ENCODE measurements at places on chromosomes 3 and 15.

GRCh38 chr3:8555725-8556472 is 54.3 kb downstream of the LMCD1 start:
- no peak for DNase-seq
- H3K27me3 ChIP-seq = peaks cover 5% of the 10 kb centered on the region
- peaks cover 3% of the 10 kb centered on the region for H3K36me3 ChIP-seq
- H3K4me1 ChIP-seq = peaks cover 7% of the 10 kb centered on the region
- no peak overlapping the region for H3K27ac ChIP-seq

DNA sequence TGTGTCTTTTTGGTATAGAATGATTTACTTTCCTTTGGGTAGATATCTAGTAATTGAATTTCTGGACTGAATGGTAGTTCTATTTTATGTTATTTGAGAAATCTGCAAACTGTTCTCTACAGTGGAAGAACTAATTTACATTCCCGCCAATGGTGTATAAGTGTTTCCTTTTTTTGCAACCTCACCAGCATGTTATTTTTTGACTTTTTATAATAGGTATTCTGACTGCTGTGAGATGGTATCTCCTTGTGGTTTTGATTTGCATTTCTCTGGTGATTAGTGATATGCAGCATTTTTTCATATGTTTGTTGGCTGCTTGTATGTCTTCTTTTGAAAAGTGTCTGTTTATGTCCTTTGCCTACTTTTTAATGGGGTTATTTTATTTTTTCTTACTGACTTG is 607.2 kb downstream of the OTOL1 start:
- no peaks in the 10 kb centered on the region for H3K36me3 ChIP-seq
- no peaks in the 10 kb centered on the region for H3K4me1 ChIP-seq
- no peak overlapping the region for H3K27ac ChIP-seq

GRCh38 chr3:165852191-165852590 is 15.0 kb upstream of the BCHE start:
- no peaks in the 10 kb centered on the region for H3K4me1 ChIP-seq
- no peaks in the 10 kb centered on the region for H3K27me3 ChIP-seq
- no peak overlapping the region for H3K27ac ChIP-seq
- no peak overlapping the region for H3K4me3 ChIP-seq

DNA sequence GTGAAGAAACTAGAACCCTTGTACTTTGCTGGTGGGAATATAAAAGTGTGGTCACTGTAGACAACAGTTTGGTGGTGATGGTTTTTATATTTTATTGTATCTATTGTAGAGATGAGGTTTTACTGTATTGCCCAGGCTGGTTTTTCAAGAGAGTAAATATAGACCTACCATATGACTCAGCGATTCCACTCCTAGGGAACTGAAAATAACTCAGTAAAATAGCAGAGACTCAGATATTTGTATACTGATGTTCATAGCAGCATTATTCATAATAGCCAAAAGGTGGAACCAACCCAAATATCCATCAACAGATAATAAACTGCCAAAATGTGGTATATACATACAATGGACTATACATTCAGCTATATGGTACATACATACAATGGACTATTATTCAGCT is 68.8 kb upstream of the IL12A start:
- peaks cover 1% of the 10 kb centered on the region for H3K27me3 ChIP-seq
- no peaks in the 10 kb centered on the region for H3K36me3 ChIP-seq
- H3K4me3 ChIP-seq = no peak overlapping the region
- peaks cover 2% of the 10 kb centered on the region for H3K4me1 ChIP-seq
- no peak for DNase-seq

GRCh38 chr15:29222129-29222853 is 47.3 kb downstream of the NSMCE3 start:
- peaks cover 8% of the 10 kb centered on the region for H3K36me3 ChIP-seq
- peaks cover 33% of the 10 kb centered on the region for H3K4me1 ChIP-seq
- no peak overlapping the region for H3K27ac ChIP-seq
- no peak overlapping the region for H3K4me3 ChIP-seq
- DNase-seq = no peak
- peaks cover 1% of the 10 kb centered on the region for H3K27me3 ChIP-seq

DNA sequence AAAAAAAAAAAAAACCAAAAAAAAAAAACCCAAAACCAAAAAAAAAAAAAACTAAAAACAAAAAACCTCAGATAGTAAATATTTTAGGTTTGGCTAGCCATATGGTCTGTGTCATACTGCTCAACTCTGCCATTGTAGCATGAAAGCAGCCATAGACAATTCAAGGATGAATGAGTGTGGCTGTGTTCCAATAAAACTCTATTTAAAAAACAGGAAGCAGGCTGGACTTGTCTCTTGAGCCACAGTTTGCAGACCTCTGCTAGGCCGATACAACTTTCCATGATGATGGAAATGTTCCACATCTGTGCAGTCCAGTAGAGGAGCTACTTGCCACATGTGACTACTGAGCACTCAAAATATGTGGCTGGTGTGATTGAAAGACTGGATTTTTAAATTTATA is 11.1 kb downstream of the EFCAB12 start:
- no peak overlapping the region for H3K4me3 ChIP-seq
- H3K27me3 ChIP-seq = peaks cover 5% of the 10 kb centered on the region
- DNase-seq = no peak
- H3K4me1 ChIP-seq = peaks cover 10% of the 10 kb centered on the region

DNA sequence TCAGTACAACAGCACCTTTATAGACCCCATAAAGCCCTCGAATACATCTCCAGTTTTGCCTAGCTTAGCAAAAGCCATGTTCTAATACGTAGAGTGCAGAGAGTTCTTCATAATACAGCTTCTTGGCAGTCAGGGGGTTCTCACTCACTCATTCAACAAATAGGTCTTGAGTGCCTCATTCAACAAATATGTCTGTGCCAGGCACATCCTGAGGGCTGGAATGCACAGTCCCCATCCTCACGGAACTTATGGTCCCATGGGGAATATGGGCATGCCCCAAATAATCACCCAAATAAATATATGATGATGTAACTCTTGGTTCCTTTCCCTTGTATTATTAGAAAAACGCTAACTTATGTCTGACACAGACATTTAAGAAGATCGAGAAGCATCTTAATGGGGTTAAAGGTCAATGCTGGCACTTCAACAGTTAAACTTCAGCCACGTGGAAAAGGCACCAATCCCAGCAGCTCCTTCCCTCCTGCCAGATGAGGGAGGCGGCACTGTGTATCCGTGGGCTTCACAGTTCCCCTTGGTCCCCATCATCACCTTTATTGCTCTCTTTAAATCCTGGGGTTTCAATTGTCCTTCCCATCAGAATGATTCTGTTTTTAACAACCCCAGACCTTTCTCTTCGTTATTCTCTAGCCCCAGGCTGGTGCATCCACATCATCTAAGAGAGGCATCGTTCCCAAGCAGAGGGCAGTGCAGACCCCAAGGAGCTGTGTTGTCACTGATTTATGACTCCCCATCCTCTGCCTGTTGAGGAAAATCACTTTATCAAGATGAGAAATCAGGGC is 18.9 kb upstream of the SEMA5B start:
- H3K4me3 ChIP-seq = no peak overlapping the region
- H3K27ac ChIP-seq = no peak overlapping the region
- no peak for DNase-seq
- H3K4me1 ChIP-seq = peaks cover 11% of the 10 kb centered on the region

GRCh38 chr3:106745344-106746168 is 631.7 kb upstream of the CCDC54 start:
- H3K4me1 ChIP-seq = peaks cover 4% of the 10 kb centered on the region
- no peak overlapping the region for H3K27ac ChIP-seq
- no peak overlapping the region for H3K4me3 ChIP-seq
- no peaks in the 10 kb centered on the region for H3K27me3 ChIP-seq

GRCh38 chr3:79016587-79017376 is 751.0 kb downstream of the ROBO1 start:
- DNase-seq = no peak
- peaks cover 7% of the 10 kb centered on the region for H3K27me3 ChIP-seq
- no peak overlapping the region for H3K27ac ChIP-seq
- no peak overlapping the region for H3K4me3 ChIP-seq

GRCh38 chr3:157159037-157159761 is 748 bp downstream of the CCNL1 start:
- peaks cover 47% of the 10 kb centered on the region for H3K4me1 ChIP-seq
- peak overlapping the region; percentile 99 for H3K4me3 ChIP-seq

- H3K27ac ChIP-seq = no peak overlapping the region
- H3K36me3 ChIP-seq = no peaks in the 10 kb centered on the region
- no peak overlapping the region for H3K4me3 ChIP-seq
- H3K27me3 ChIP-seq = peaks cover 1% of the 10 kb centered on the region
Measured at GRCh38 chr3:173841334-173841733, 443.8 kb downstream of the NLGN1 start.

GRCh38 chr3:179860275-179861107 is 176.2 kb downstream of the PEX5L start:
- H3K27me3 ChIP-seq = no peaks in the 10 kb centered on the region
- DNase-seq = no peak
- H3K27ac ChIP-seq = no peak overlapping the region
- no peaks in the 10 kb centered on the region for H3K4me1 ChIP-seq

- H3K36me3 ChIP-seq = no peaks in the 10 kb centered on the region
- peaks cover 3% of the 10 kb centered on the region for H3K4me1 ChIP-seq
- H3K27ac ChIP-seq = no peak overlapping the region
Measured at GRCh38 chr15:56194035-56194434, 49.6 kb downstream of the RFX7 start.

DNA sequence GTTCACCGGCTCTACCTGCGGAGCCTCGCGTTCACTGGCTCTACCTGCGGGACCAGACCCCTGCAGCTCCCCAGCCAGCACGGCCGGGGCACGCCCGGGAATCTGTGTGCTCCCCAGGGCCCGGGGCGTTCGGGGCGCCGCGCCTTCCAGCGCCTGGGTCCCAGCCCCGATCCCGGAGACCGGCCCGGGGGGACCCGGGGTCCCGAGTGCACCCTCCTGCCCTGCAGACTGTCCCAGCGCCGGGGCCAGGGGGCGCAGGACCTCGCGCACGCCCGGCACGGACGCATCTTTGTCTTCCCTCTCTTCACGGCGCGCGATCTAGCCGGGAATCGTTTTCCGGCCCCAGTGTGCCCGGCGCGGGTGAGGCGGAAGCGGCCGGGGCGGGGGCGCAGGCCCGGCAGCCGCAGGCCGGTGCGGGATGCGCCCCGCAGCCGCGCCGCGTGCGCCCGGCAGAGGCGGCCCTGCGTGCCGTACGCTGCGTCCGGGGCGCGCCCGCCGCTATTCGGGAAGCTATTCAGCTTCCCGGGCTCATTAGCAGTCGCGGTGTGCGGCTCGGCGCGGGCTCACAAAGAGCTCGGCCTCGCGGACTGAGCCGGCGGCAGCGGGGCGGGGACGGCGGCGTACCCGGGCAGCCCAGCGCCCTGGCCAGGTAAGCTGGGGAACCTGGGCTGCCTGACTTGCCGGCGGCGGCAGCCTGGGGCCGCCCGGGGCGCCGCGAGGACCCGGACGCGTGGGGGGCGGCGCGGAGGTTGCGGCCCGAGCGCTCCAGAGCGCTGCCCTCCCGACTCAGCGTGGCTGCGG is at the start of gene APBA2:
Gene APBA2 (plus strand): TSS at position 345 of the 801 bp plus-strand sequence. CDS start 167,911 bp downstream, outside the sequence.
- peak; percentile 51 for DNase-seq
- peaks cover 11% of the 10 kb centered on the region for H3K27me3 ChIP-seq
- no peak within 1 kb of the TSS for H3K27ac ChIP-seq
- H3K36me3 ChIP-seq = peaks cover 5% of the 10 kb centered on the region
- H3K4me1 ChIP-seq = peaks cover 20% of the 10 kb centered on the region

- H3K36me3 ChIP-seq = no peaks in the 10 kb centered on the region
- peaks cover 1% of the 10 kb centered on the region for H3K27me3 ChIP-seq
- no peak overlapping the region for H3K4me3 ChIP-seq
- H3K27ac ChIP-seq = no peak overlapping the region
Measured at GRCh38 chr3:180563406-180563805, 38.6 kb upstream of the TTC14 start.

Data from endothelial cell (in vitro differentiated cells).